ENCODE measurements at places on chromosomes 6 and 20.

DNA sequence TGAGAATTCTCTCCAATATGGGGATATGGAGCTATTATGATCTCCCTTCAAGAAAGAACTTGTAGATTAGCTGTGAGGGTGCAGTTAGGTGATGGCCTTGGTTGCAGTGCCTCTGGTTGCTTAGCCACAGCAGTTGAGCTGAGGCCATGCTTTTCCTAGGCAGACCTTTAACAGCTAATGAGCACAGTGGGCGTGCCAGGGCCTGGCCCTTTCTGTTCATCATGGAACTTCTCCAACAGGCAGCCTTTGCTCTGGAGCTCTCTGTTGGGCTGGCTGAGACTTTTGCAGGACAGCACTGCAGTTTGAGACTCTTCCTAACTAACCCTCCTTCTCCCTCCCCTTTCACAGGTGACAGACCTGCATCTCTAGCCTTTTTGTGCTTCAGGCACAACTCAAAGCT is 39.7 kb upstream of the TMEM170B start:
- no peak for DNase-seq

- no peak for DNase-seq
Measured at GRCh38 chr6:135600931-135601330, 103.4 kb upstream of the AHI1 start.

- no peak for DNase-seq
Measured at GRCh38 chr6:100968949-100969348, 87.8 kb upstream of the ASCC3 start.

GRCh38 chr20:21583486-21584168 is 69.8 kb upstream of the NKX2-2 start:
- DNase-seq = peak; percentile 98

GRCh38 chr6:105645958-105646357 is 243.1 kb upstream of the PREP start:
- no peak for DNase-seq

- DNase-seq = no peak
Measured at GRCh38 chr20:23132293-23132929, 46.3 kb upstream of the CD93 start.

DNA sequence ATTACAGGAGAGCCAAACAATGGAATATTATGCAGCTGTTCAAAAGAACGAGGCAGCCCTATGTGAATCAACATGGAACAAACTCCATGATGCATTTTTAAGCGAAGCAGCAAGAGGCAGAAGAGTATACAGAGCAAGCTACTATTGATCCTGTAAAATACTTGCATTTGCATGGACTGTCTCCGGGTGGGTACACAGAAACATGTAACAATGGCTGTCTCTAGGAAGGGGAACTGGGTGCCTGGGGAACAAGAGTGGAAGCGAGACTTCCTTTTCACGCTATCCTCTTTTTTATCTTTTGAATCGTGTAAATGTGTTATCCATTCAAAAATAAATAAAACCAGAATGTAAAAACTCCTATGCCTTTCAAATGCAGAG is 93.3 kb upstream of the SIRPA start:
- DNase-seq = no peak

- no peak for DNase-seq
Measured at GRCh38 chr20:56988446-56988845, 278.0 kb downstream of the BMP7 start.

DNA sequence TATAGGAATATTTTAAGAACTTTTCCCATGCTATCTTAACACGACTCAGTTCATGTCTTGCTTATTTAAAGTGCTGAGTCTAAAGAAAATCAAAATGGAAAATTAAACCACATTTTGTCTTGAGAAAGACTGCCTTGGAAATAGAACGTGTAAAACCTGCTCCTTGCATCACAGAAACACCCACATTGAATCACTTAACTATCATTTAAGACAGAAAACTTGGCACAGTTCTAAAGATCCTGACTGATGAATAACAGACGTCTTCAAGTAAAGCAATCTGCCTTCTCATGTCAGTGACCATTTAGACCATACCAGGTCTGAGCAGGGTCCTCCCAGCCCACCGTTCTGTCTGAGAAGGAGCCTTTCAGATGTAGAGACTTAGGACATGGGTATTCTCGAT is 7.4 kb downstream of the PERP start:
- no peak for DNase-seq

GRCh38 chr6:65075705-65076230 is 631.3 kb downstream of the EYS start:
- no peak for DNase-seq

DNA sequence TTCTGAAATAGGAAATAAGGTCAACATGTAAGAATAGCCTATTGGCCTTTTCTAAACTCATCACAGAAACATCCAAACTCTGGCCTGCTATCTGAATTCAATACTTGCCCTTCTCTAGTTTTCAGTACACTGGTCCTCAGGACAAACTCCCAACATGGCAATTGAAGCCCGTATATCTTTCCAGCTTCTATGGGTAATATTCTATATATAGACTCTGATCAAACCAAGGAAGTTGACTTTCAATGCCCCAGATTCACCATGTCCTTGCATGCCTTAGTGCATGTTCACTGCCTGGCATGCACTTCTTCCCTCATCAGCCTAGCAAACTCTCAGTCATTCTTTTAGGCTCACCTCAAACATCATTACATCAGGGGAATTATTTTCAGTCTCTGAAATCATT is 73.2 kb downstream of the RSPO3 start:
- no peak for DNase-seq

GRCh38 chr20:38939686-38940085 is 13.5 kb downstream of the FAM83D start:
- DNase-seq = no peak
